ENCODE measurements at places on chromosomes 11 and 22. TPM values are rescaled to one million over a fixed set of nuclear protein-coding genes. Genes with fewer than 3 reads are reported as not detected.
A peak's percentile ranks its signal among the peaks of the same experiment; 100 is the strongest.

DNA sequence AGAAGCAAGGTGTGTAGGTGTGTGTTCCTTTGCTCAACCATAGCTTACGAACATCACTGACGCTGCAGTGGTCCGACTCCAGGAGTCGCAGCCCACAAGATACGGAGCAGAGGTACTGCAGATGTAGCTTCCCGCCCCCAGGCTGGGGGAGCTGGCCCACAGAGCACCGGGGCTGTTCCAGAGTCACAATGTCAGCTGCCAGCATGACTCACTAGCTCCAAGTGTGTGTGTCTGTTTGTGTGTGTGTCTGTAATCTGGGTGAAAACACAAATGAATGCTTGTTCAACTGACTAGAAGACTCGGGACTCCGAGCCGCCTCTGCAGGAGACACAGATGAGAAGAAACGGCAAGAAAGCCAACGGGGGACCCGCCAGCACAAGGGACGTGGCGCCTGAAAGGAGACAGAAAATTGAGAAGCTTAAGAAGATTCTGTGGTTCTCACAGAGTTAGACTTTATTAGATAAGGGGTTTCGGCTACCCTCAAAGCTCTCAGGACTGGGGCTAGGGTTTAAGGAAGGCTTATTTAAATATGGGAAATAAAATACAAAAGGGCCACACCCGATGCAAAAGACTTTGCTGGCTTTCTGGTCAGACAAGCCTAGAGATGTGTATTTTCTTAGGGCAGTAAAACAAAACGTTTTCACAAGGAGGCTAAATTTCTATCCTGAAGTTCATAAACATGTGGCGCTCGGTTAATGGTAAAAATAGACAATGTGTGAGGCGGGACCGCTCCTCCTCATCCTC is 10.7 kb downstream of the VSIG10L2 start:
- no peaks in the 10 kb centered on the region for H3K27me3 ChIP-seq
- H3K4me3 ChIP-seq, result no peak overlapping the region
- peak; percentile 88 for DNase-seq

USP2 gene
- total RNA-seq, result not detected

SSH3 gene
- 21.2 TPM for total RNA-seq

DNA sequence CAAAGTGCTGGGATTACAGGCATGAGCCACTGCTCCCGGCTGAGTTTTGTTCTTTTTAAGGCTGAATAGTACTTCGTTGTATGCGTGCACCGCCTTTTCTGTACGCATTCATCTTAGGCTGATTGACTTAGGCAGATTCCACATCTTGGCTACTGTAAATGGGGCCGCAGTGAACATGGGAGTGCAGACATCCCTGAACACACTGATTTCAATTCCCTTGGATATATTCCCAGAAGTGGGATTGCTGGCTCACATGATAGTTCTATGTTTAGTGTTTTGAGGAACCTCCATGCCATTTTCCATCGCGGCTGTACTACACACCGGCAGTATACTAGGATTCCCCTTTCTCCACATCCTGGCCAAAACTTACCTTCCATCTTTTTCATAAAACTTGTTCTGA is 10.4 kb upstream of the ZNF74 start:
- H3K4me1 ChIP-seq, result no peaks in the 10 kb centered on the region
- no peak overlapping the region for H3K27ac ChIP-seq
- H3K36me3 ChIP-seq, result no peaks in the 10 kb centered on the region

CBL gene
- 39.9 TPM for total RNA-seq

DNA sequence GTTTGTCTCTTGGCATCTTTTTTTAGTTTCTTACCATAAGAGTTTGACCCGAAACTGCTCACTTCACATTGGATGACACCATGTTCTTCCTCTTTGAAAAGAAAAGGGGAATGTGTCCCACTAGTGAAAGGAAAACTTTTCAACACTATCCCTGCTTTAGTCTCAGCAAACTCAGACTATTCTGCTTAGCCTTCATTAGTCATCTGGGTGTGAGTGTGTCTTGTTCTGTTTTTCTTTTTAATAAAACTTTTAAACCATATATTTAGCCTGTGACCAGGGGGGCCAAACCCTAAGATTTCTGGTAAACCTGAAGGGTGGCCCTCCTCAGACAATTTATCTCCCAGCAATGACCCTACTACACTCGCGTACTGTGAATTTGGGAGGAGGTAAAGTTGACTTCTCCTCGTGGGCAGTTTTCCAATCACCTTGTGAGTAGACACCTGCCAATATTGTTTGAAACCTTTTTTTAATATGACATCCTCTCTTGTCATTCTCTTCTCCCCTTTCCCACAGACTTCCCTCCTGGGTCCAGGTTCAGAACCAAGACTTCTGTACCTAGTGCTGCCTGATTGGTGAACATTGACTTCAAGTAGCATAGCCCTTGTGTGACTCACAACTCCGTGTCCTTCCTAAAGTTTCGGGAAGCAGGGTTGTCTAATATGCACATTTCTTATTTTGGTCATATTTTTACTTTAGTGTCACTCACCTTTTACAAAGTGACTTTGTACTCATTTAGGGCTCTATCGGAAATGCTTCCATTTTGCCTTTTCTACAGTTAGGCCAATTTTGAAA is 39.9 kb downstream of the DBX1 start:
- no peak for DNase-seq
- no peaks in the 10 kb centered on the region for H3K4me1 ChIP-seq
- no peak overlapping the region for H3K27ac ChIP-seq
- no peaks in the 10 kb centered on the region for H3K27me3 ChIP-seq

- H3K4me3 ChIP-seq, result no peak overlapping the region
- no peaks in the 10 kb centered on the region for H3K27me3 ChIP-seq
- H3K4me1 ChIP-seq, result no peaks in the 10 kb centered on the region
- H3K27ac ChIP-seq, result no peak overlapping the region
- H3K36me3 ChIP-seq, result no peaks in the 10 kb centered on the region
- DNase-seq, result no peak
Measured at GRCh38 chr11:117944554-117944953, 15.4 kb upstream of the TMPRSS13 start.

OR2AT4 gene
- not detected for total RNA-seq

- no peak for DNase-seq
- no peaks in the 10 kb centered on the region for H3K36me3 ChIP-seq
- H3K4me1 ChIP-seq, result no peaks in the 10 kb centered on the region
- H3K4me3 ChIP-seq, result no peak overlapping the region
- H3K27me3 ChIP-seq, result no peaks in the 10 kb centered on the region
- H3K27ac ChIP-seq, result no peak overlapping the region
Measured at GRCh38 chr22:49702068-49702397, 125.6 kb downstream of the BRD1 start.

DNA sequence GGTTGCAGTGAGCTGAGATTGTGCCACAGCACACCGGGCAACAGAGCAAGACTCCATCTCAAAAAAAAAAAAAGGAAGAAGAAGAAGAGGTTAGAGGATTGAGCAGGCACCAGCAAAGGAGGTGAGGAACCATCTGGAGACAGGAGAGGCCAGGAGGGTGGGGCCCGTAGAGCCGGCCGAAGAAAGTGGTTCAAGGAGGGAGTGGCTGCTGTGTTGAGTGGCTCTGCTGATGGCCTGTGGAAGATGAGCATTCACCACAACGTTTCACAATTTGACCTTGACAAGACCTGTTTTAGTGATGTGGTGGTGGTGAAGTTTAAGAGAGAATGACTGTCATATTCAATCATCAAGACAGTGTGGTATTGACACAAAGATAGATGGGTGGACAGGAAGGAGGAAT is 6.8 kb upstream of the CTSD start:
- H3K4me1 ChIP-seq, result no peaks in the 10 kb centered on the region
- no peak overlapping the region for H3K4me3 ChIP-seq
- H3K36me3 ChIP-seq, result no peaks in the 10 kb centered on the region
- H3K27me3 ChIP-seq, result no peaks in the 10 kb centered on the region
- no peak overlapping the region for H3K27ac ChIP-seq
- DNase-seq, result no peak

DNA sequence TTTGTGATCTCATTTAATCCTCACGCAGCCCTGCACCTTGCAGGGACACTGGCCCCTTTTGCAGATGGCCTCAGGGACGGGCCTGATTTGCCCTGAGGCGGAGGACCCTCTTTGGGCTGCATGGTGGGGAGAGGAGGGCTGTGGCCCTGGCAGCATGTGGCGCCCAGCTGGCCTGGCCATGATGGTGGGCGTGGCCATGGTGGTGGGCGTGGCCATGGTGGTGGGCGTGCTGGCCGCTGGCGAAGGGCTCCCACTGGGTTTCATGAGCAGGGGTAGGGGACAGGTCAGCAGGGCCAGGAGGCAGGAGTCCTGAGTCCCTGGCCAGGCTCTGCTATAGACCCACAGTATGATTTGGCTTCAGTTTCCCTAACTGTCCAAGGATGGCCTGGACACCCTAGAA is 13.1 kb downstream of the WNT11 start:
- DNase-seq, result no peak
- no peaks in the 10 kb centered on the region for H3K27me3 ChIP-seq
- H3K4me1 ChIP-seq, result no peaks in the 10 kb centered on the region
- H3K36me3 ChIP-seq, result no peaks in the 10 kb centered on the region
- H3K27ac ChIP-seq, result no peak overlapping the region

DNA sequence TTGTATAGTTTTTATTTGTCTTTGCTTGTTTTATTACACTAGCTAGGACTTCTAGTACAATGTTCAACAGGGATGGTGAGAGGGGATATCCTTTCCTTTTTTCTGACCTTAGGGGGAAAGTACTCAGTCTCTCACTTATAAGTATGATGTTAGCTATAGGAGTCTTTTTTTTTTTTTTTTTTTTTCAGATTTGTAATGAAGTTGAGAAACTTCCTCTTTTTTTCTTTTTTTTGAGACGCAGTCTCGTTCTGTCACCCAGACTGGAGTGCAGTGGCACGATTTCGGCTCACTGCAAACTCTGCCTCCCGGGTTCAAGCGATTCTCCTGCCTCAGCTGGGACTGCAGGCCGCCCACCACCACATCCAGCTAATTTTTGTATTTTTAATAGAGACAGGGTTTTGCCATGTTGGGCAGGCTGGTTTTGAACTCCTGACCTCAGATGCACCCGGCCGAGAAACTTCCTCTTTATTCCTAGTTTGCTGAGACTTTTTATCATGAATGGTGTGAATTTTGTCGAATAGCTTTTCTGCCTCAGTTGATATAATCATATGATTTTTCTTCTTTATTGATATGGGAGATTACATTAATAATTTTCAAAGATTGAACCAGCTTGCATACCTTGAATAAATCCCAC is 10.9 kb downstream of the TRIM22 start:
- no peak overlapping the region for H3K4me3 ChIP-seq
- H3K27ac ChIP-seq, result no peak overlapping the region
- no peak for DNase-seq
- no peaks in the 10 kb centered on the region for H3K4me1 ChIP-seq
- no peaks in the 10 kb centered on the region for H3K27me3 ChIP-seq
- no peaks in the 10 kb centered on the region for H3K36me3 ChIP-seq

OR4A47 gene
- total RNA-seq, result not detected

GRCh38 chr22:19579880-19580279 is 55.7 kb upstream of the CLDN5 start:
- no peak overlapping the region for H3K4me3 ChIP-seq
- H3K27me3 ChIP-seq, result no peaks in the 10 kb centered on the region
- DNase-seq, result no peak
- no peaks in the 10 kb centered on the region for H3K36me3 ChIP-seq
- peak overlapping the region; percentile 31 for H3K27ac ChIP-seq

DNA sequence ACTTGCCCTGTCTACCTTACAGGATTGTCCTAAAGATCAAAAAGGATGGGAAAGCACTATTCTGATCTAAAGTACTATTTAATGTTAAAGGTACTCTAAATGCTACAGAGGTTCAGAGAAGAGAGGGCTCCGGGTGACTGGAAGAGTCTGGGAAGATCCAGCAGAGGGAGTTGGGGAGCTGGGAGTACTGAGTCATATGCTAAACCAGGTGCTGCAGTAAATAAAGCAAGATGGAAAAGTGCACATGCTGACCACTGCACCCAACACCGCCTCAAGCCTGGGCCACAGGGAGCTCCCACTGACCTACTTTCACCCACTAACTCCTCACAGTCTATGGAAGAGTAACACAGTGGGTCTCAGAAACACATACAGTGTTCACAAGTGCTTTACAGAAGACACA is 49.3 kb downstream of the WT1 start:
- peak overlapping the region; percentile 73 for H3K27ac ChIP-seq
- no peaks in the 10 kb centered on the region for H3K36me3 ChIP-seq
- DNase-seq, result peak; percentile 61
- peaks cover 10% of the 10 kb centered on the region for H3K4me1 ChIP-seq

GRCh38 chr11:78344676-78345075 is 72.9 kb downstream of the GAB2 start:
- no peaks in the 10 kb centered on the region for H3K36me3 ChIP-seq
- no peak overlapping the region for H3K4me3 ChIP-seq
- peaks cover 4% of the 10 kb centered on the region for H3K4me1 ChIP-seq
- H3K27me3 ChIP-seq, result no peaks in the 10 kb centered on the region

CEP126 gene
- 9.2 TPM for total RNA-seq

- H3K36me3 ChIP-seq, result no peaks in the 10 kb centered on the region
- no peaks in the 10 kb centered on the region for H3K27me3 ChIP-seq
- no peaks in the 10 kb centered on the region for H3K4me1 ChIP-seq
- DNase-seq, result no peak
Measured at GRCh38 chr11:16299884-16300782, 56.2 kb downstream of the SOX6 start.

GRCh38 chr11:12981676-12982522 is 27.2 kb upstream of the RASSF10 start:
- no peak for DNase-seq
- no peaks in the 10 kb centered on the region for H3K4me1 ChIP-seq
- no peak overlapping the region for H3K4me3 ChIP-seq
- no peak overlapping the region for H3K27ac ChIP-seq
- no peaks in the 10 kb centered on the region for H3K27me3 ChIP-seq
- no peaks in the 10 kb centered on the region for H3K36me3 ChIP-seq

PHLDA2 gene
- total RNA-seq, result 5.2 TPM

BEST1 gene
- total RNA-seq, result 3.6 TPM

DNA sequence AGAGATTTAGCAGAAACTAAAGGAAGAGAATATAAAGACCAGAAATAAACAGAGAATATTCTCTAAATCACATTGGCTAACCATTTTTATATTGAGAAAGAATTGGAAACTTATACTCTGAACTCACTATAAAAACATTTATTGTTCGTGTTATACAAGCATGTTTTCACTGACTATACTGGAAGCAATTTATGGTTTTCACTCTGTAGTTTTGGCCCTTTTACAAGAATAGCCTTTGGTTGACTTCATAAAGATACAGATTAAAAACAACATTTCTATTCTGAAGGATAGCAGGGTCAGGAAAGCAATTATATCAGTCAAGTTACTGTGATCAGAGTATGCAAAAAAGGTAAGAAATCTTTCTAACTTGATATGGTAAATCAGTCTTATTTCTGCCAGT is 965.7 kb upstream of the FAT3 start:
- H3K4me3 ChIP-seq, result no peak overlapping the region
- H3K27ac ChIP-seq, result no peak overlapping the region

OR52N5 gene
- total RNA-seq, result not detected

- H3K27me3 ChIP-seq, result no peaks in the 10 kb centered on the region
- no peak for DNase-seq
- H3K27ac ChIP-seq, result no peak overlapping the region
- H3K4me3 ChIP-seq, result no peak overlapping the region
- no peaks in the 10 kb centered on the region for H3K36me3 ChIP-seq
- H3K4me1 ChIP-seq, result no peaks in the 10 kb centered on the region
Measured at GRCh38 chr11:598005-598680, 17.6 kb downstream of the IRF7 start.
